PC-9 (cell line): ENCODE measurements at places on chromosomes 1 and 21. TPM values are rescaled to one million over a fixed set of nuclear protein-coding genes. Genes with fewer than 3 reads are reported as not detected.

DNA sequence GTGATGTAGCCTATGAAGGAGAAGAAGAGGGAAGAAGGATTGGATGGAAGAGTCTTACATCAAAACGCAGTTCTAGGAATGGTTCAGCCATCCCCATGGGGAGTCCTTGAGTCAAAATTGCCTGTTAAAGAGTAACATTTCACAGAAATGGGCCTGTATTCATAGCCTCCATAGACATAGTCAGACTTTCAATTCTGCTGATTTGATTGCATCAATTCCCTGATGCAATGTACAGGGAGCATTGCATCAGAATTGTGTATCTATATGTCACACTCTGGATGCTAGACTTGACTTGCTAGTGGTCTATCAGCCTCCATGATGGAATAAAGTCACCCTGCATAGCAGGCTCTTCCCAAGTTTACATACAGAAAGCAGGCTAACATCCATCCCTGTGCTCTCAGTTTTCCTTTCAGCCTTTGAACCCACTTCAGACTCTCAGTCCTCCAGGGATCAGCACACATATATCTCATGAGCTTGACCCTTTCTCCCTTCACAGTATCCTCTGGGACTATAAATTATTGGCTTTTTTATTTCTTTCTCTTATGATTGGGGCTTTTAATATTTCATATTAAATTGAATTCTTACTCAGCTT lies 1111.7 kb upstream of the B3GALT2 start:
- no peak overlapping the region for H3K27ac ChIP-seq
- H3K27me3 ChIP-seq, result no peaks in the 10 kb centered on the region
- no peak for DNase-seq
- no peak overlapping the region for H3K4me3 ChIP-seq

DNA sequence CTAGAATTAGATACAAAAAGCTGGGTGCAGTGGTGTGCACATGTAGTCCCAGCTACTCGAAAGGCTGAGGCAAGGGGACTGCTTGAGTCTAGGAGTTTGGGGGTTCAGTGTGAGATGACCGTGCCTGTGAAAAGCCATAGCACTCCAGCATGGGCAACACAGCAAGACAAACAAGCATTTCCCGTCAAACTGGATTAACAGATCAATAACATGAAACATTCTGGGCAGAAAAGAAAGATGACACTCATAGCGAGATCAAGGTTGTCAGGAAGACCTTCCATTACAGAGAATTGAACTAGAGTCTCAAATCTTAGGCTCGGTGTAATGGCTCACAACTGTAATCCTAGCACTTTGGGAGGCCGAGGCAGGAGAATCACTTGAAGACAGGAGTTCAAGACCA lies 14.0 kb downstream of the TFB2M start:
- peaks cover 5% of the 10 kb centered on the region; the same call in 1 of the 2 replicates for H3K36me3 ChIP-seq
- no peak for DNase-seq
- H3K4me1 ChIP-seq, result no peaks in the 10 kb centered on the region
- no peak overlapping the region for H3K4me3 ChIP-seq

PLA2G5 gene
- total RNA-seq, result not detected in 2 replicates

DNA sequence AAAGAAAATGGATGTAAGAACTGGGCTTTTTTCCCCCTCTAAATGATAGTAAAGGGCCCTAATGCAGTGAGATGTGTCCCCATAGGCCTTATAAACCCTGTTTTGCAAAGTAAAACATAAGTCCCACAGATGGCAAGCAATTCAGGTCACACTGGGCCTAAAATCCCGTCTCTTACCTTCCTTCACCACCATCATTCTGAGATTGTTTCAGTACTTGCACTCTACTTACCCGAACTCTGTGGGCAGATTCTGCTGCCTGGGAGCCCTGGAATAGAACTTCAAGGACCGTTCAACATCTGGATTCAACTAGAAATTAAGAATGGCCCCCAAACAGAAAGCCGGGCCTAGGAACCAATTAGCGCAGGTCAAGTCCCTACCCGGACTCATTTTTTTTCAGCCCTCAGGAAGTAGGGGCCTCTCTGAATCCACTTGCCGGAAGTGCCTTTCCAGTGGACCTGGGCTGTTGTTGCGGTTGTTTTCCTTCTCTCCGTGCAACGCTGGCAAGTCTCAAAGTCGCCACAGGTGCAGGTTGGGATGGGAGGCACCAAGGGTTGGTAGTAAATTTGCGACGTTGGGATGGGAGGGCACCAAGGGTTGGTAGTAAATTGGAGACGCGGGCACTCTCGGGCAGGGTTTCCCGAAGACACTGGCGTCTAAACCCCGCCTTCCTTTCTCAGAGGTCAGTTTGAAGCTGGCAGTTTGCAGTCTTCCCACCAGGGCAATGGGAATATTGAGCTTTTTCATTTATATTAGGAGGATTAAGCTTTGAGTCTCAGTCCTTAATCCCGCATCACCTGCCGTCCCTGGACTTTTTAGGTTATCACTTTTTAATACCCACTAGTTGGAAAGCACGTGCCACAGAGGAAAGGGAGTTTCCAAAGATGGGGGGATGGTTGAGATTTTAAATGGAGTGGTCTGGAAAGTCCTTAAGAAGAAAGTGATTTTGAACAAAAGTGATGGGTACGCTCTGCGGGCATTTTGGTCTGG lies at the start of gene TMEM69:
TSS of gene TMEM69 (plus strand) at position 428 of the 987 bp plus-strand sequence. CDS start 2,888 bp downstream, outside the sequence.
- H3K36me3 ChIP-seq, result 0 out of 2 replicates have a peak, but pooled peaks cover 11% of the 10 kb centered on the region
- peaks cover 16% of the 10 kb centered on the region for H3K4me1 ChIP-seq
- DNase-seq, result peak; percentile 82
- peak within 1 kb of the TSS; percentile 95 for H3K27ac ChIP-seq

- no peaks in the 10 kb centered on the region for H3K4me1 ChIP-seq
- no peak overlapping the region for H3K27ac ChIP-seq
- H3K27me3 ChIP-seq, result no peaks in the 10 kb centered on the region
- H3K4me3 ChIP-seq, result no peak overlapping the region
- DNase-seq, result no peak
Measured at GRCh38 chr1:232571523-232571922, 58.4 kb downstream of the SIPA1L2 start.

DNA sequence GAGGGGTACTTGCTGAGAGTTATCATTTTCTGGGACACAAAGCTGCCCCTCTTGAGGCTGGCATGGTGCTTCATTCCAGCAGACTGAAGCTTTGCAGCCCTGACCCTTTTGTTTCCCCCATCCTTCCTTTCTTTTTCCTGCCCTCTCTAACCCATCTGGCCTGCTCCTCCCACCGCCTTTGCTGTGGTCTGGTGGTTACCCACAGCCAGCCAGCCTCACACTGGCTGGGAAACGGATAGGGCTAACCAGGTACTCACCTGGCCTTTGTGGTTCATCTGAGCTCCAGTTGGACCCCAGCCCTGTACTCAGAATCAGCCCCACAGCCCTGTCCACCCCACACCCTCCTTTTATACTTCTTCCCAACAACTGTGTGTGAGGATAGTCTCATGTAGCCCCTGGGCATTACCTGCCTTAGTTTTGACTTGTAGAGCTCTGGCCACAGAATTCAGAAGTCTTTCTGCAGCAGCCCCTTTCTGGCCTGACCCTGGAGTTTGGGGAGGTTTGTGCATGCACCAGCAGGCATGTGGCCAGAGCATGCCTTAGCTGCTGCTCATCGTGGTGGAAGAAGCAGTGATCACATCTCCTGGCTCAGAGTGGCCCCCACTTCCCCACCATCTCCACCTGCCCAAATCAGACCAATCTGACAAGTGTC lies 138.0 kb downstream of the TRABD2B start:
- no peak overlapping the region for H3K27ac ChIP-seq
- no peaks in the 10 kb centered on the region for H3K4me1 ChIP-seq
- DNase-seq, result no peak
- no peaks in the 10 kb centered on the region for H3K36me3 ChIP-seq
- no peak overlapping the region for H3K4me3 ChIP-seq

- no peak overlapping the region for H3K27ac ChIP-seq
- no peak for DNase-seq
- no peaks in the 10 kb centered on the region for H3K27me3 ChIP-seq
Measured at GRCh38 chr1:19061343-19061742, 104.9 kb upstream of the IFFO2 start.

GRCh38 chr1:10082785-10083479 lies 50.2 kb downstream of the UBE4B start:
- H3K36me3 ChIP-seq, result no peaks in the 10 kb centered on the region
- no peaks in the 10 kb centered on the region for H3K4me1 ChIP-seq
- no peak for DNase-seq
- no peaks in the 10 kb centered on the region for H3K27me3 ChIP-seq

DNA sequence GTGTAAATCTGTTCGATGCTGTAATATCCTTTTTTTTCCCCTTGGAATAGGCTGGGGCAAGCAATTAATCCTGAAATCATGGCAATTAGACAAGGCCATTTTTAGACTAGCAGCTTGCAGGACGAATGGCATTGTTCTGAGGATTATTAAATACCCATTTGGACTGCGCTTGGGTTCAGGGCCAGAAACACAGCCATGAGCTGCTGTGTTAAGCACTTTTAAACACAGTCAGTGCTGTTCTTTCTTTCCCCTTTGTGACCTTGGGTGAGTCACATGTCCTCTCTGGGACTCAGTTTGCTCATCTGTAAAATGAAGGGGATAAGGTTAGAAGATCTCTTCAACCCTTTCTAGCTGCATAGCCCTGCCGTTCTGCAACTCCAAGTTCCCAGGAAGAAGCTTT lies 58.6 kb upstream of the C8B start:
- no peaks in the 10 kb centered on the region for H3K36me3 ChIP-seq
- DNase-seq, result no peak
- H3K4me3 ChIP-seq, result no peak overlapping the region
- H3K4me1 ChIP-seq, result no peaks in the 10 kb centered on the region
- H3K27me3 ChIP-seq, result peaks cover 14% of the 10 kb centered on the region; the same call in 1 of the 2 replicates

GALNT2 gene
- 104 and 121 TPM in 2 replicates for total RNA-seq

SPRR2B gene
- not detected in 2 replicates for total RNA-seq

- H3K27me3 ChIP-seq, result no peaks in the 10 kb centered on the region
- DNase-seq, result no peak
- H3K36me3 ChIP-seq, result no peaks in the 10 kb centered on the region
- no peak overlapping the region for H3K4me3 ChIP-seq
Measured at GRCh38 chr1:63960326-63960725, 186.5 kb downstream of the ROR1 start.

PPIH gene
- total RNA-seq, result 82.7 and 102 TPM in 2 replicates

- no peak overlapping the region for H3K27ac ChIP-seq
- no peaks in the 10 kb centered on the region for H3K36me3 ChIP-seq
- H3K4me3 ChIP-seq, result no peak overlapping the region; the same call in 1 of the 2 replicates
Measured at GRCh38 chr1:8740034-8740449, 77.4 kb downstream of the RERE start.

DNA sequence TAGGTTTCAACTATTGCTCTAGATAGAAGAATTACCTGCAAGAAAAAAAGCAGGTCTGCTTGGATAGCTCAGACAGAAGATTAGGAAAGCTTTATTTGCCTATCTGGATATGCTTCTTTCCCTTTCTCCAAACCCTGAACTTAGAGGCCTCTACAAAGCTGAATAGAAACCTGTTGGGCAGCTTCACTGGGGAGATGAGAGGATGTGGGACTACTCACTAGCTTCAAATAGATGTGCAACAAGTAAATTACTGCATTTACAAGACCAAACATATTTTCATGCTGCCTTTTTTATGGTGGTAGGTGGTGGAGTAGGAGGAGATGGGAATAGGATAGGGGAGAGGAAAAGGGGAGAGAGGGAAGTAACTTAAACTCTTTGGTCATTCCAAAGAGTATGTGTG lies 6.4 kb downstream of the CLCA2 start:
- peak overlapping the region; percentile 87 for H3K27ac ChIP-seq
- H3K27me3 ChIP-seq, result no peaks in the 10 kb centered on the region
- H3K36me3 ChIP-seq, result no peaks in the 10 kb centered on the region
- peak; percentile 82 for DNase-seq
- peaks cover 47% of the 10 kb centered on the region for H3K4me1 ChIP-seq

DNA sequence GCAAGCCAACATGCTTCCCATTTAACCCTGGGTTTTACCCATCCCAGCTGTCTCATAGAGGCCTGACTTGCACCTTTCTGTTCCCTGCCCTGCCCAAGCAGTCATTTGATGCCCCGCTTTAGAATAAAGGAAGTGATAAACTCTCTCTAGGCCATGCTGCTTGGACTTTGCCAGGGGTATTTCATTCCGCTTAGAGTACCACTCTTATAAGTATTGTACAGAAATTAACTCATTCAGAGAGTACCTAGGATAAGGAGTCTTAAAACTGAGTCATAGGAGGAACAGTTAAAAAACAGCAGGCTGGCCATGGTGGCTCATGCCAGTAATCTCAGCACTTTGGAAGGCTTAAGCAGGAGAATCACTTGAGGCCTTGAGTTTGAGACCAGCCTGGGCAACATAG lies 21.0 kb upstream of the LYST start:
- no peaks in the 10 kb centered on the region for H3K27me3 ChIP-seq
- no peak overlapping the region for H3K4me3 ChIP-seq
- H3K4me1 ChIP-seq, result peaks cover 13% of the 10 kb centered on the region
- H3K27ac ChIP-seq, result no peak overlapping the region
- no peak for DNase-seq

DNA sequence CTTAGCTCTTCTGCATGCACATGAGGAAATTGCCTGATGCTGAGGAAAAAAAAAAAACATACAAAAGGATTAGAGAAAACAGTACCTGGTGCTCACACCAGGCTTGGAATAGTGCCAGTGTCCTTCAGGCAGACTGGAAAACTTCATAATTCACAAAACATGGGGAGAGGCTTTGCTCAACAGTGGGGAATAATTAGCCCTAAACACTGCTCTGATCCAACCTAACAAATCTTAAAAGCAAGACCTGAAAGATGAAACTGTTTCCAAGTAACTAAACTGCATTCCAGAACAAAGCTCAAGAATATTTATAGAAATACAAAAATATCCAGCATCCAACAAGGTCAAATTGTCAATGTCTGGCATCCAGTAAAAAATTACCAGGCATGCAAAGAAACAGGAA lies 124.8 kb downstream of the AK5 start:
- H3K27ac ChIP-seq, result no peak overlapping the region
- no peak overlapping the region for H3K4me3 ChIP-seq
- no peaks in the 10 kb centered on the region for H3K27me3 ChIP-seq

GRCh38 chr1:42380586-42381279 lies at the start of gene RIMKLA:
RIMKLA (plus strand) TSS chr1:42380792; CDS start chr1:42380935, 143 bp downstream.
- H3K27me3 ChIP-seq, result no peaks in the 10 kb centered on the region
- H3K4me1 ChIP-seq, result peaks cover 16% of the 10 kb centered on the region
- H3K27ac ChIP-seq, result no peak within 1 kb of the TSS
- H3K36me3 ChIP-seq, result no peaks in the 10 kb centered on the region
- peak within 1 kb of the TSS; percentile 65 for H3K4me3 ChIP-seq

DNA sequence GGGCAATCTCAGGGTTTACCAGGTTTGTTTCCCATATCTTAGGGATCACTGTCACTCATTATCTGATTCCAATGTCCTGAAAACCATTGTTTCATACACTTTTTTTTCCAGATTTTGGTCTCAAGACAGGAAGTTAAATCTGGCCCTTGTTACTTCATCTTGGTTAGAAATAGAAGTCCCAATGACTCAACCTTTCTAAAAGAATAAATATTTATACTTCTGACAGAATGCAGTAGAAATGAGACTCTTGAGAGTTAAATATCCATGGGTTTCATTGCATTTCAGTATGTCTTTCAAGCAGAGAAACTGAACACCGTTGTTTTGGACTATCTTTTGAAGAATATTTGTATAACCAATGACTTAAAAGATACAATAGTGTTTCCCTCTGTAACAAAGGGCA lies 19.8 kb upstream of the VCAM1 start:
- H3K4me3 ChIP-seq, result no peak overlapping the region
- H3K27ac ChIP-seq, result no peak overlapping the region
- no peaks in the 10 kb centered on the region for H3K27me3 ChIP-seq
- no peaks in the 10 kb centered on the region for H3K36me3 ChIP-seq

GRCh38 chr21:31195334-31196015 lies 148.6 kb downstream of the TIAM1 start:
- H3K27me3 ChIP-seq, result no peaks in the 10 kb centered on the region
- H3K27ac ChIP-seq, result no peak overlapping the region
- no peaks in the 10 kb centered on the region for H3K36me3 ChIP-seq
